ENCODE measurements at places on chromosomes 6 and 20. TPM values are rescaled to one million over a fixed set of nuclear protein-coding genes. Genes with fewer than 3 reads are reported as not detected.

The SRC gene
- total RNA-seq: 60.5 TPM

The TFAP2C gene
- total RNA-seq: 0.17 TPM

The PTK6 gene
- total RNA-seq: 0.55 TPM

- no peak for DNase-seq
Observed at GRCh38 chr6:108745664-108746336, 102.4 kb upstream of the ARMC2 start.

DNA sequence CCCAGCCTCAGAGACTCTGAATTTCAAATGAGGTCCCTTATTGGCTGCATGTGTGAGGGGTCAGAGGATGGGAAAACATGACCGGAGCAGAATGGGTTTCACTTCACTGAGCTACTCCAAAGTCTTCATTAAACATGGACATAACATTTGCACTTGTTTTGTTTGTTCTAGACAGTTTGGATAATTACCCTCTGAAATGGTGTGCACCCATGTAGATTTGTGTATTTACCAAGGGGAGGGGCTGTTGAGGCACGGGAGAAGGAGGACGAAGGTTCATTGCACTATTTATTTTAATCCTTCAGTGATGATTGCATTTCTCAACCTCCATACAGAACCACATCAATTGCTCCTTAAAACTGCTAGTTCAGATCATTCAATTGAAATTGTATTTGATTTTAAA lies 364.2 kb downstream of the TFAP2B start:
- DNase-seq: no peak

DNA sequence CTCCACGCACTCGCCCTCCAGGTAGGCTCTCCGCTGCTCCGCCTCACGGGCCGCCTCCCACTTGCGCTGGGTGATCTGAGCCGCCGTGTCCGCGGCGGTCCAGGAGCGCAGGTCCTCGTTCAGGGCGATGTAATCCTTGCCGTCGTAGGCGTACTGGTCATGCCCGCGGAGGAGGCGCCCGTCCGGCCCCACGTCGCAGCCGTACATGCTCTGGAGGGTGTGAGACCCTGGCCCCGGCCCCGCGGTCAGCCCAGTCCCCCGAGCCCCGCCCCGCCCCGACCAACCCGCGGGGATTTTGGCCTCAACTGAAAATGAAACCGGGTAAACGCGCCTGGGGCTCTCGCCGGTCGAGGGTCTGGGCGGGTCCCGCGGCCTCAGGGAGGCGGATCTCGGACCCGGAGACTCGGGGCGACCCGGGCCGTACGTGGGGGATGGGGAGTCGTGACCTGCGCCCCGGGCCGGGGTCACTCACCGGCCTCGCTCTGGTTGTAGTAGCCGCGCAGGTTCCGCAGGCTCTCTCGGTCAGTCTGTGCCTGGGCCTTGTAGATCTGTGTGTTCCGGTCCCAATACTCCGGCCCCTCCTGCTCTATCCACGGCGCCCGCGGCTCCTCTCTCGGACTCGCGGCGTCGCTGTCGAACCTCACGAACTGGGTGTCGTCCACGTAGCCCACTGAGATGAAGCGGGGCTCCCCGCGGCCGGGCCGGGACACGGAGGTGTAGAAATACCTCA lies 598 bp downstream of the HLA-B start:
- no peak for DNase-seq

- DNase-seq: peak; percentile 79
Observed at GRCh38 chr6:34243901-34244884, 4.6 kb downstream of the SMIM29 start.

- no peak for DNase-seq
Observed at GRCh38 chr20:22672191-22672590, 87.8 kb upstream of the FOXA2 start.

The SCGN gene
- total RNA-seq: not detected

The SLC4A11 gene
- 4.9 TPM for total RNA-seq

The FAM217A gene
- total RNA-seq: not detected

- no peak for DNase-seq
Observed at GRCh38 chr6:39791311-39791710, 865 bp upstream of the DAAM2 start.

The IL17F gene
- total RNA-seq: not detected

- no peak for DNase-seq
Observed at GRCh38 chr6:92122746-92123145, 1296.6 kb downstream of the EPHA7 start.

DNA sequence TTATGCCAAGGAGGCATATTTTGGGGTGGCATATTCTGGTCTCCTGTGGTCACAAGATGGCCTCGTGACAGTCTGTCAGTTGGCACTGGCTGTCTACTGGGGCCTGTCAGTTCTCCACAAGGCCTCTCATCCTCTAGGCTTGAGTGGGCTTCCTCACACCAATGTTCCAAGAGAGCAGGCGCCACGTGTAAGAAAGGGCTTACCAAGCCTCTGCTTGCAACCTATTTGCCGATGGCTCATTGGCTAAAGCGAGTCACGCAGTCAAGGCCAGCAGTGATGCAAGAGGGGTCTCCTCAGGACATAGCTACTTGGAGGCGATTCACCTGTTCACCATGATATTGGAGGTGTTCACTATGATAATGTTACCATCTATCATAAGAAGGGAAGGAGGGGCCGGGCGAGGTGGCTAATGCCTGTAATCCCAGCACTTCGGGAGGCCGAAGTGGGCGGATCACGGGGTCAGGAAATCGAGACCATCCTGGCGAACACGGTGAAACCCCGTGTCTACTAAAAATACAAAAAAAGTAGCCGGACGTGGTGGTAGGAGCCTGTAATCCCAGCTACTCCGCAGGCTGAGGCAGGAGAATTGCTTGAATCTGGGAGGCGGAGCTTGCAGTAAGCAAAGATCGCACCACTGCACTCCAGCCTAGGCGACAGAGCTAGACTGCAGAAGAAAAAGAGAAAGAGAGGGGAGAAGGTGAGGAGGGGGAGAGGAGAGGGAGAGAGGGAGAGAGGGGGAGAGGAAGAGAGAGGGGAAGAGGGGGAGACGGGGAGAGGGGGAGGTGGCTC lies 35.3 kb downstream of the C6orf52 start:
- DNase-seq: no peak

The CCN2 gene
- total RNA-seq: 194 TPM

DNA sequence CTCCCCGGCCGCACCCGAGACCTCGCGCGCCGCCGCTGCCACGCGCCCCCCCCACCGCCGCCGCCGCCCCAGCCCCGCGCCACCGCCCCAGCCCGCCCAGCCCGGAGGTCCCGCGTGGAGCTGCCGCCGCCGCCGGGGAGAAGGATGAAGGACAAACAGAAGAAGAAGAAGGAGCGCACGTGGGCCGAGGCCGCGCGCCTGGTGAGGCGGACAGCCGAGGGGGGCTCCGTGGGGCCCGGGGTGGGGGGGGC lies 426 bp downstream of the ASXL1 start:
- DNase-seq: no peak

- no peak for DNase-seq
Observed at GRCh38 chr6:121868206-121868605, 432.8 kb downstream of the GJA1 start.

- DNase-seq: no peak
Observed at GRCh38 chr20:58614984-58615760, 35.9 kb upstream of the STX16 start.

DNA sequence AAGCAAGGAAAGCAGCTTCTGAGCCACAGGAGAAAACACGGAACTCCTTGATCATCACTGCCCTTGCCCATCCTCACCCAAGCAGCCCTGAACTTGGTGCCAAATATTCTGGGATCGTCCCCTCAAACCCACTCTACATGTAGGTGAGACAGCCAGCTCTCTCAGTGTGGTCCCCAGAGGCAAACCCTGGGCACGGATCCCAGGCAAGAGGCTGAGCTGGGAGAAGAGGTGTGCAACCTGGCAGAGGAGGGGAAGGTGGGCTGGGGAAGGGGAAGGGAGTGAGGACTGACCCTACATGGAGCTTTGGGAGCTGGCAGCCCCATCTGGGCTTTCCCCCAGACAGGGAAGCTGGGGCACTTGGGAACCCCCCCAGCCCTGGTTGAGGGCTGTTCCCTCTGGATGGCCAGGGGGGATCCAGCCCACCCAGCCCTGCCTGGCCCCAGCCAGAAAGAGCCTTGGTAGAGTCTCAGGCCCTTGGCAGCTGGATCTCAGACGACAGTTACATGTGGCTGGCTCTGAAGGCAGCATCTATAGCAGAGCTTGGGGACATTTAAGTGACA lies 186.2 kb upstream of the CST7 start:
- DNase-seq: no peak

- no peak for DNase-seq
Observed at GRCh38 chr6:21840428-21840827, 246.9 kb downstream of the SOX4 start.

The GJA1 gene
- 299 TPM for total RNA-seq

DNA sequence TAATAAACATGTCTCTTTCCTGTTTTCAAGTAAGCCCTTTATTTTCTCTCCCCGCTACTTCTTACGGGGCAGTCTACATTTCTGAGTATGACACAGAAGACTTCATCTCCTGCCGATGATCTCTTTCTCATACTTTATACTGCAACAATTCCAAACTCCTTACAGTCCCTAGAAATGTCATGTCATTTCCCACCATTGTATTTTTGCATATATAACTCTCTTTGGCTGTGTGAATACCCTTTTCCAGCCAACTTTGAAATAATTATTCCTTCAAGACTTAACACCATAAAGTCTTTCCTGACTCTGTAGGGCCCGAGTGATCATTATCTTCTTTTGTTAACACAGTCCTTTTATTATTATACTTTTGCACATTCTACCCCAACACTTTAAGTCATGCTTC lies 72.1 kb downstream of the SHPRH start:
- DNase-seq: no peak

DNA sequence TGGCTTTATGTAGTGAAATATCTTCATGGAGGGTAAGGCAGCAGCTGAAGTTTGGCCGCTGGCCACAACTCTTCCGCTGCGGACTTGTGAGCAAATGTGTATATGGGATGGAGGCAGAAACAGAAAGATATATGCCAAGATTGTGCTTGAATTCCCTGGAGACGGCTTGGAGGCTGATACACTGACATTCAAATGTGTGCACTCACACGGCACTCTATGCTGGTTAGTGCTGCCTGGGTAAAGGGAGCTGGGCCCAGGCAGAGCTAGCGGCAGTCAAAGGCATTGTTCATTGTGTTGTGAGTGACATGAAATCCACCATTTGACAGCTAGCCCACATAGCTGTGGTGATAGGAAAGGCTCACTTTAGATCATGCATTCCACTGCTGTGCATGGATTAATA lies 202.7 kb downstream of the CLIC5 start:
- DNase-seq: no peak

The LST1 gene
- total RNA-seq: 0.42 TPM

GRCh38 chr6:143726015-143726647 lies 48.4 kb downstream of the PHACTR2 start:
- DNase-seq: no peak

GRCh38 chr20:50987493-50988210 lies 29.0 kb downstream of the MOCS3 start:
- DNase-seq: no peak

GRCh38 chr20:775679-776135 lies 7.4 kb upstream of the SLC52A3 start:
- DNase-seq: no peak

GRCh38 chr6:31308050-31308844 lies 36.4 kb upstream of the HLA-C start:
- no peak for DNase-seq

DNA sequence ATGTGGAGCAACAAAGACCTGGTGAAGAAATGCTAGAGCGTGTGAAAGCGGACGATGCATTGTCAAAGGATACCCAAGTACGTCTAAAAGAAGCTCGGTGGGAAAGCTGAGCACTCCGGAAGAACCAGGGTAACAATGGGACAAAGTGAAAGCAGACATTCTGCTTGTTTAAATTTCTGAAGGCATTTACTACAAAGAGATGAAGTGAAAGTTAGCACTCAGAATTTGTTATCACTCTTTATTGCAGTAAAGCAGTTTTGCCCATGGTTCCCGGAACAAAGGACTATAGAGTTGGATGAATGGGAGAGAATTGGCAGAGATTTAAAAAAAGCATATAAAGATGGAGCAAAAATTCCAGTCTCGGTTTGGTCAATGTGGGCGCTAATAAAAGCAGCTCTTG lies 12.8 kb upstream of the IRAK1BP1 start:
- no peak for DNase-seq

DNA sequence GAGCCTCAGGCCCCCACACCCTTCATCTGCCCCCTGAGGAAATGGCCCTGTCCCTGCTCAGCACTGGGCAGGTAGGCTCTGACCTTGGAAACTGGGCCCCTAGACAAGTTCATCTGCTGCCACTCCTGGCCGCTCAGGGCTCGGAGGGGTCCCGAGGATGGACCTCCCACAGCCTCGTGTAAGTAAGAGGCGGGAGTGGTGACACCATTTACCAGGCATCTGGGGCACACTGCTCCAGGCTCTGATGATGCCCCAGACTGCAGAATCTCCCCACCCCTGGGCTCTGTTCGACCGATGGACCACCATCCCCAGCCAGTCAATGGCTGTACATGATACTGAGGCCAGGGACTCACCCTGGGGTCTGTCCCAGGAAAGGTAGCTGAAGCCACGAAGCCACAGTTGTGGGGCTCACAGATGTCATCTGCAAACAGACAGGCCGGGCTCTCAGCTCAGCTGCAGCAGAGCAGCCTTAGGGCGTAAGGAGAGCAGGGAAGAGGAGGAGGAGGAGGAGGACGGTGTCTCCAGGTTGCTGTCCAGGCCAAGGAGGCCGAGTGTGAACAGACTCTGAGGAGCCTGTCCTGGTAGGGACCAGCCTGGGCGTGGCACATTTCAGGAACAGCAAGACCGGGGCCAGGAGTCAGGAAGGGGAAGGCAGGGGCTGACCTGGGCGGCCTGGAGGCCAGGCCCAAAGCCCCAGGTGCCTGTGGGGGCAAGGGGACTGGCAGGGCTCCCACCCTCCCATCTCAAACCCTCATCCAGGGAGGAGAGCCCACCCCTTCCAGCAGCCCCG lies 300.4 kb downstream of the TAF4 start:
- no peak for DNase-seq

The C20orf202 gene
- total RNA-seq: not detected

The SYCP2 gene
- total RNA-seq: 1.0 TPM

DNA sequence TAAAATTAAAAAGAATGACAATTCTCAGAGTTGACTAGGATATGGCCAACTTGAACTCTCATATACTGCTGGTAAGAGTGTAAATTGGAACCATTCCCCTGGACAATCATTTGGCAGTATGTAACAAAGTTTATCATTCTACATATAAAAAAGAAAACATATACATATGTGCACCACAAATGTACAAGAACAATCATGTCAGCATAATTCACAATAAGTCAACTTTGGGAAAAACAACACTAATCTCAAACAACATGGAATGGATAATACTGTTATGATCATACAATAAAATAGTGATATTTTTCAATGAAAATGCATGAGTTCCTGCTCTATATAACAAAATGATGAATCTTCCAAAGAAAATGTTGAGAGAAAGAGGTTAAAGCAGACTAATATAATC lies 1078.7 kb upstream of the EPHA7 start:
- no peak for DNase-seq

The SNX14 gene
- 64.4 TPM for total RNA-seq

Measured in kidney epithelial cell (primary cell).